Stimulated activated naive CD8-positive, alpha-beta T cell treated with anti-CD3 and anti-CD28 coated beads, Interleukin-15, Interleukin-2, amounts not matched to agents 100 U/mL and 50 U/mL, for 24 hours (primary cell): ENCODE measurements at places on chromosomes 1 and 21.
A peak's percentile ranks its signal among the peaks of the same experiment; 100 is the strongest.

GRCh38 chr1:29245876-29246275 is 9.6 kb downstream of the PTPRU start:
- no peak for DNase-seq

GRCh38 chr1:177934927-177935326 is 34.9 kb downstream of the SEC16B start:
- DNase-seq, result no peak

DNA sequence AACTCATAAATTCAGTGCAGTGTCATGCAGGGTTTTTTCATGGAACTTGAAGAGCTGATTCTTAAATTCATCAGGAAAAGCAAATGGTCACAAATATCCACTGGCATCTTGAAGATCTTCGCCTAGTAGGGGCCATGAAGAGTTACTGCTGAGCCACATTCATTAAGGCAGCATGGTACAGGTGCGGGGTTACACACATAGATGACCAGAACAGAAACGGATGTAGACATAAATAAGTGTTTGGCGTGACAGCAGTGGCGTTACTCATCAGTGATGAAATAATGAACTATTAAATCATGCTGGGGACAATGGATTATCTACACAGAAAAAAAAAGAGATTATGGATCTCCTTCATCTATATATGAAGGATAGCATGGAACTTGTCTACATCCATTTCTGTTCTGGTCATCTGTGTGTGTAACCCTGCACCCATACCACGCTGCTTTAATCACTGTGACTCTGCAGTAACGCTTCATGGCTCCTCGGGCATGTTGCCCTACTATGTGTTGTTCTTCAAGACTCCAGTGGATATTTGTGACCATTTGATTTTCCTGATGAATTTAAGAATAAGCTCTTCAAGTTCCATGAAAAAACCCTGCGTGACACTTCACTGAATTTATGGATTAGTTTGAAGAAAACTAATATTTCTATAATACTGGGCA is 161.3 kb downstream of the GALNT2 start:
- DNase-seq, result no peak

- DNase-seq, result no peak
Observed at GRCh38 chr21:25428537-25428936, 178.7 kb downstream of the MRPL39 start.

GRCh38 chr21:33266789-33267135 is 595 bp downstream of the IL10RB start:
- DNase-seq, result peak; percentile 51

DNA sequence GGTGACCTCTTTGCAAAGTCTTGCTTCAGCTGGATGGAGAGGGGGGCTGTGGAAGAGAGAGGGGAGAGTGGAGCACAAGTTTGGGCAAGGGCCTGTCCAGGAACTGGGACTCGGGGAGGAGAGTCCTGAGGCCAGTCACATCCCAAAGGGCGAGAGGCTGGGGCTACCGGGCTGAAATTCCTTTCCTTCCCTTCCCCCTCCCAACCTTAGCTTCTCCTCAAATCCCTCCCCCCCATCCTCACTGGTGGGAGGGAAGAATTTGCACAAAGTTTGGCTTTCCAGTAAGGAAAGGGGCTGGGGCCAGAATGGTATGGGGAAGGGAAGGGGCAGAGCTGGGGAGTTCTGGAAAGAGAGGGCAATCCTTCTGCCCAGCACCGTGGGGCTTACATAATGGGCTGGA is 854 bp downstream of the CNTN2 start:
- no peak for DNase-seq

- no peak for DNase-seq
Observed at GRCh38 chr1:3027611-3028371, 6.5 kb downstream of the ACTRT2 start.

GRCh38 chr1:17624611-17625233 is 85.2 kb downstream of the ARHGEF10L start:
- DNase-seq, result no peak

DNA sequence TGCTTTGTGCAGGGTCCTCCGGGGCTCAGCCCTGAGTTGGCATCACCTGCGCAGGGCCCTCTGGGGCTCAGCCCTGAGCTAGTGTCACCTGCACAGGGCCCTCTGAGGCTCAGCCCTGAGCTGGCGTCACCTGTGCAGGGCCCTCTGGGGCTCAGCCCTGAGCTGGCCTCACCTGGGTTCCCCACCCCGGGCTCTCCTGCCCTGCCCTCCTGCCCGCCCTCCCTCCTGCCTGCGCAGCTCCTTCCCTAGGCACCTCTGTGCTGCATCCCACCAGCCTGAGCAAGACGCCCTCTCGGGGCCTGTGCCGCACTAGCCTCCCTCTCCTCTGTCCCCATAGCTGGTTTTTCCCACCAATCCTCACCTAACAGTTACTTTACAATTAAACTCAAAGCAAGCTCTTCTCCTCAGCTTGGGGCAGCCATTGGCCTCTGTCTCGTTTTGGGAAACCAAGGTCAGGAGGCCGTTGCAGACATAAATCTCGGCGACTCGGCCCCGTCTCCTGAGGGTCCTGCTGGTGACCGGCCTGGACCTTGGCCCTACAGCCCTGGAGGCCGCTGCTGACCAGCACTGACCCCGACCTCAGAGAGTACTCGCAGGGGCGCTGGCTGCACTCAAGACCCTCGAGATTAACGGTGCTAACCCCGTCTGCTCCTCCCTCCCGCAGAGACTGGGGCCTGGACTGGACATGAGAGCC is 22.7 kb downstream of the COL6A1 start:
- peak; percentile 1 for DNase-seq

- no peak for DNase-seq
Observed at GRCh38 chr1:86701731-86702130, 2.6 kb upstream of the SH3GLB1 start.

DNA sequence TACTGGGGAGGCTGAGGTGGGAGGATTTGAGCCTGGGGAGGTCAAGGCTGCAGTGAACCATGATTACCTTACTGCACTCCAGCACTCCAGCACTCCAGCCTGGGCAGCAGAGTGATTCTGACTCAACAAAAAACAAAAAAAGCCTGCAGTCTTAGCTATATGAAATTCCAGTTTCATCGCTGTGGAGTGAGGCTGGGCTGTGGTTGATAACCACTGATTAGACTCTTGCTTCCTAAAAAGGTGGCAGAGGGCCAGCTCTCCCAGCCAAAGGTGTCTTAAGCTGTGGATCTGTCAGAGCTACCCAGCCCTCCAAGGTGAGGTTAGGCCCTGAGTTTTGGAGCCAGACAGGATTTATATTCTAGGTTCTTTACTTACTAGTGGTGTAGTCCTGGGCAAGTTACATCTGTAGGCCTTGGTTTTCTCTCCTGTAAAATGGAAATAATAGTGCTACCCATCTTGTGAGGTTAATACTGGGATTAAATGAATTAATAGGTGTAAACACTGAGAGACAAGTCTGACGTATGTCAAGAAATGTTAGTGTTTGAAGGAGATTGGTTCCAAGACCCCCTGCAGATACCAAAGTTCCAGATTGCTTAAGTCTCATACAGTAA is 35.9 kb downstream of the TMCC2 start:
- DNase-seq, result no peak

- no peak for DNase-seq
Observed at GRCh38 chr1:181443231-181443853, 40.0 kb upstream of the CACNA1E start.

GRCh38 chr1:6880951-6881690 is 95.9 kb downstream of the CAMTA1 start:
- DNase-seq, result no peak

DNA sequence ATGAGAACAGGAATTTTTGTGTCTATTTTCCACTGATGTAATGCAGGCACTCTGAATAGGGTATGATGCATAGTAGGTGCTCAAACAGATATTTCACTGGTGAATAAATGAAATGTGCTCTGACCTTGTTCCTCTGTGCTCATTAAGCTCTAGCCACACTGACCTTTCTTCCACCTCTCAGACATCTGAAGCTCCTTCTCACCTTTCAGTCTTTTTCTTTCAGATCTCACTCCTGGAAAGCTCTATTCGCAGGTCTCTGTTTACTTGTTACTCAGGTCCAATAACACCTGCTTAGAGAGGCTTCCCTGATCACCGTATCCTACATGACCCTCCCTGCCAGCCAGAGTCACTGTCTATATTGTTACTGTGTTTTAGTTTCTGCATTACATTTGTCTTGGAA is 59.2 kb upstream of the IVNS1ABP start:
- no peak for DNase-seq

- peak; percentile 22 for DNase-seq
Observed at GRCh38 chr21:43716376-43717165, 2.4 kb upstream of the PDXK start.

DNA sequence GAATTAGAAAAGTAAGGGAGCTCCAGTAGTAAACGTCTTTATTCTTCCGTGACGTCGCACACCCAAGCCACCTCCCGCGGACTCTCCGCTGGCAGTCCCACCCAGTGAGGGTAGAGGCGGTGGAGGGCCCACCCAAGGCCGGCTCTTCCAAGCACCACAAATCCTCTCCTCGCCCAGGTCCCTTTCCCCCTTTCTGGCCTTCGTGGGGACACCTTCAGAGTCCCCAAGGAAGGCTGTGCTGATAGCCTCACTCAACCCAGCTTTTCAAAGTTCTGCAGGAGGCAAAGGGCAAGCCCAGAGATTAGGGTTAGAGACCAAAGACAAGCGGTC is 349 bp upstream of the GPN2 start:
- no peak for DNase-seq

- peak; percentile 80 for DNase-seq
Observed at GRCh38 chr1:156052862-156053767, 483 bp downstream of the UBQLN4 start.

- no peak for DNase-seq
Observed at GRCh38 chr21:15010645-15011044, 54.2 kb downstream of the NRIP1 start.

- DNase-seq, result no peak
Observed at GRCh38 chr1:114130213-114130612, 23.5 kb downstream of the SYT6 start.

DNA sequence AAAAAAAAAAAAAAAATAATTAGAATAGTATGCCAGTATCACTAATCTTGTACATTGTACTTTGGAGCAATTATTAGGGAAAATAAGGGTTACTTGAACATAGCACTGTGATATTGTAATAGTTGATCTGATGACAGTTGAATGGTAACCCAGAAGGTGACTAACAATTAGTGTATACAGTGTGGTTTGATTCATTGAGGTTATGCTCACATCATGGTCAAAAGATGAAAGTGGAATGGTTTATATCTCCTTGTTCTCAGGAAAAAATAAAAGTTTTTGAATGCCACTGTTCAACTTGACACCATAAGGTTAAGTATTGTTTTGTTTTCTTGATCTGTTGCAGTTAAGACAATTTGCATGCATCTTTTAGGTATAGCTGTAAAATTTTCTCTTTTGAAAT is 87.0 kb downstream of the GPR52 start:
- DNase-seq, result no peak

GRCh38 chr21:14877581-14878228 is 187.1 kb downstream of the NRIP1 start:
- DNase-seq, result no peak

DNA sequence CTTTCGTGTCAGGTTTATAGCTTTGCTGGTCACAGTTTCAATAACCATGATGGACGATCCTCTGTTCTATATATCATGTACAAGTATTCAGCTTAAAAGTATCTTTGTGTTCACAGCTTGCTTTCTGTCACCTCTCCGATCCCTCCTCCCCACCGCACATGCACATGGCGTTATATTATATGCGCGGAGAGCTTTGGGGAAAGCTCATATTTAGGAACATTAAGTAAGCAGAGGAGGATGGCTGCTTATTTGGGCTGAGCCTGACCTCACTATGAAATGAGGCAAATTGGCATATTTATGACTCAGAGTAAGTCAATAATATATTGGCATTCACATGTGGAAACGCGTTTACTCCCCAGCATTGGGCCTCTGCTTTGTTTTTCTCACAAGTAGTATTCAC is 360.5 kb downstream of the HLX start:
- DNase-seq, result no peak

GRCh38 chr1:228772516-228773212 is 37.4 kb downstream of the RHOU start:
- no peak for DNase-seq

DNA sequence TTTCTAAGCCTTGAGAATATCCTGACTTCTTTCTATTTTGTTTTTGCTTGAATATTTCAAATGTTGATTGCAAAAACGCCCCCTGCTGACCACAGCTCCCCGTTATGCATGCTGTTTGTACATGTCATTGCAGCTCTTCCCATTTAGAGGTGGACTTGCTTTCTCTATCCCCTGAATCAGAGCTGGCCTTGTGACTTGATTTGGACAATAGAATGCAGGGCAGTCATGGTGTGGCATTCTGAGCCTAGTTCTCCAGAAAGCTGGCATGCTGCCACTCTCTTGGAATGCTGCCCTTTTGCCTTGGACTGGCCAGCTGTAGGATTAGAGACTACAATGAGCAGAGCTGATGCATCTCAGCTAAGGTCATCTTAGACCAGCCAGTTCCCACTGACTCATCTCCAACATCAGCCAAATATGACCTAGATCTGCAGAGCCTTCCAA is 1561.5 kb downstream of the MRPL39 start:
- DNase-seq, result peak; percentile 23

GRCh38 chr1:156591432-156592157 is at the start of gene NAXE:
TSS of gene NAXE (plus strand) at chr1:156591776. CDS start at chr1:156591805, 29 bp downstream.
- peak; percentile 79 for DNase-seq

DNA sequence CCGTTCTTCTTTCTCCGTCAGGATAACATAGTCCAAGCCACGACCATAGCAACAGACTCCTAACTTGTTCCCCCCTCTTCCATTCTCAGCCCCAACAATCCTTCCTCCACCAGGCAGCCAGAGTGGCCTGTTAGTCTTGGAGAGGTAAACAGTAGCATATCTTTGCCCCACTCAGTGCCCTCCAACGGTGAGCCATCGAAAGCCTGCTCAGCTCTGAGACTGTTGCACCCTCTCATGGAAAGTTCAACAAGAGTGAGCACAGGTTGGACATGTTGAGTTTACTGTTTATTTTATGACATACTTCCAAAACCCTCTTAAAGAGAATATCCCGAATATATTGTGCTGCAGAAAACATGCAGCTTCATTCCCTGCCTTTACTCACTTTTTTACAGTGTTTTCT is 30.1 kb upstream of the BACE2 start:
- no peak for DNase-seq

- DNase-seq, result no peak
Observed at GRCh38 chr1:66617362-66618184, 83.6 kb downstream of the SGIP1 start.

GRCh38 chr1:48695161-48695560 is 81.5 kb downstream of the BEND5 start:
- DNase-seq, result no peak

GRCh38 chr21:38342739-38343138 is 85.9 kb downstream of the KCNJ15 start:
- DNase-seq, result no peak
